ENCODE measurements at places on chromosomes 11 and 22.
A peak's percentile ranks its signal among the peaks of the same experiment; 100 is the strongest.

GRCh38 chr11:47179655-47179991 lies 2.9 kb upstream of the ARFGAP2 start:
- no peak for ATAC-seq

- ATAC-seq = no peak
These were observed 103.5 kb downstream of the ARHGAP8 start for GRCh38 chr22:44855855-44856254.

GRCh38 chr22:23086787-23087186 lies 16.5 kb downstream of the GNAZ start:
- no peak for ATAC-seq

GRCh38 chr11:11293798-11294550 lies 59.1 kb downstream of the CSNK2A3 start:
- ATAC-seq = no peak

DNA sequence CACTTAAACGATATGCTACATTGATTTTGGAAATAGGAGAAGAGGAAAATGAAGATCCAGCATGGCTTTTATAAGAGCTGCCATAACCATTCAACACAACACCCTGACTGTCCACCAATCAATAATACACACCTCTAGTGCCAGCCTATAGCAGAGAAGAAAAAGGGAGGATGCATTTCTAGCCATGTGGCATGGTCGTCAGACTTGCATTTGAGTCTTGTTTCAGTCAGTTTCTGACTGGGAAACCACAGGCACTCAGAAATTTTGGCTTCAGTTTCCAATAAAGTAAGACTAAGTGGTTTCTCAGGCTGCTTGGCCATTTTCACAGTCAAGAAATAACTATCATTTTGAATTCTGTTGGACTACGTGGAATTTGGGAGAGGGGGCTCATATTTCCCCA lies 523.5 kb upstream of the LRRC4C start:
- no peak for ATAC-seq

GRCh38 chr11:3162410-3163240 lies 2.5 kb downstream of the OSBPL5 start:
- no peak for ATAC-seq

- no peak for ATAC-seq
These were observed 50.5 kb upstream of the ZBED5 start for GRCh38 chr11:10908215-10908951.

GRCh38 chr22:26461188-26461810 lies 22.3 kb downstream of the HPS4 start:
- no peak for ATAC-seq

DNA sequence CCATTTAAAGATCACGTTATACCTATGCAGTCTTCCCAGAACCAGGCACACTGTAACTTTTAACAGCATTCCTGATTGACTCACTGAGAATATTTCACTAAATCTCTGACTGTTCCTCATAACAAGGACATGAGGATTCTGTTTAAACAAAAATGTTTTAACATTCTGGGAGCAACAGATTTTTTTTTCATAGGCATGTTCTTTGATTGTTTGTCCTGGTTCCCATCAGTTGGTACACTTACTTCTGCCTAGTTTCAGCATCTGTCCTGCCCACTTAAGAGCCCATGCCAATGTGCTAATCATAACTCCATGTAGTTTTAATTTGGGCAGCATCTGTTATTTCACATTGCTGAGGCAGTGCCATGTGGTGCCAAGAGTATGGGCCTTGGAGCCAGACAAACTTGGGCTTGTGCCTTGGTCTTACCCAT lies 138.5 kb upstream of the CTSC start:
- ATAC-seq = no peak

DNA sequence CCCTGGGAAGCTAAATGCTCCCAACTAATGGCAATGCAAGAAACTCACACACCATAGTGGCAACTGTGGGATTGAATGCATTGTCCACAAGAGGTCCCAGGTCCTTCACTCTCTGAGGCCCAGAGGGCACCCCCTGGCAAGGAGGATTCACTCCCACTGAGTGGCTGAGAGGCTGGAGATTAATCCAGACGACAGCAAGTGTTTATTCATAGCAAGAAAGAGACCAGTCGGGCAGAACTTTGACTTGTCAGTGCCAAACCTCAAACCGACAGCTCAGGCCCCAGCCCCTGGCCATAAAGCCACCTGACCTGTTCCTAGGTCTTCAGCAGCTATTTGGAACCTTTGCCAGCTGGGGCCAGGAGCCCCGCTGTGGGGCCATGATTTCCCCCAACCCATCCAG lies 54.5 kb upstream of the MPEG1 start:
- ATAC-seq = peak; percentile 80

- ATAC-seq = no peak
These were observed 718.4 kb upstream of the API5 start for GRCh38 chr11:42593441-42593840.

- ATAC-seq = no peak
These were observed 50.7 kb downstream of the SHISAL1 start for GRCh38 chr22:44261861-44262595.

All from stimulated activated memory B cell treated with anti-CD40 and anti-IgM and Interleukin-4, amounts not matched to agents 10 μg/mL and 1 μg/mL and 100 μg/mL, for 72 hours (primary cell).